ENCODE measurements at places on chromosomes 16 and 17.

DNA sequence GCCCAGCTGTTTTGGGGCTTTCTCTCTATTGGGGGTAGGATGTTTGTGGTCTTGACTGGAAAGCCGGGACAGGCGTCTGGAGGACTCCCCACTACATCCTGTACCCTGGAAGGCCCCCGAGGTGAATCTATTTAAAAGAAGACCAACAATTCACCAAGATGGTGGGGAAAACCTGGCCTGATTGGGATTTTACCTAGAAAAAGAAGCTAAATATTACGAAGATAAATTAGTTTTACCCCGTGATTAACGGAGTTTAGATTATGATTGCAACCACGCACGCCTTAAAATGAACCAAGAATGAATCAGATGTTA, 779 bp upstream of the CCDC102A start:
- no peak for DNase-seq

GRCh38 chr17:20944014-20944865, 98.6 kb downstream of the USP22 start:
- peak; percentile 21 for DNase-seq

GRCh38 chr16:54405478-54405877, 118.9 kb upstream of the IRX3 start:
- DNase-seq, result no peak

DNA sequence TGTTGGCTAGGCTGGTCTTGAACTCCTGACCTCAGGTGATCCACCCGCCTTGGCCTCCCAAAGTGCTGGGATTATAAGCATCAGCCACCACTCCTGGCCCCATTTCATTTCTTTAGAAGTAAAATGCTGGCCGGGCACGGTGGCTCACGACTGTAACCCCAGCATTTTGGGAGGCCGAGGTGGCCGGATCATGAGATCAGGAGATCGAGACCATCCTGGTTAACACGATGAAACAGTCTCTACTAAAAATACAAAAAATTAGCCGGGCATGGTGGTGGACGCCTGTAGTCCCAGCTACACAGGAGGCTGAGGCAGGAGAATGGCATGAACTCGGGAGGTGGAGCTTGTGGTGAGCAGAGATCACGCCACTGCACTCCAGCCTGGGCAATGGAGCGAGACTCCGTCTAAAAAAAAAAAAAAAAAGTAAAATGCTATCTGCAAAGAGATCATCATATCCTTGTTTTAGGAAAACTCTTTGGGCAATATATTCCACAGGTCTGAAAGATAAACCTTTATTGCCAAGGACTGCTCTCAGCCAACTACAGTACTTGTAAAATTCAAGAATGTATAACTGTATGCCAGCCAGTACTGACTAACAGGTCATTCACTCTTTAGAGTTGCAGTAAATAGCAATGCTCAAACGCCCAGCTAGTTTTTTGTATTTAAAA, 3.8 kb downstream of the GJC1 start:
- DNase-seq, result no peak

- no peak for DNase-seq
Measured at GRCh38 chr16:22008215-22009059, 526 bp downstream of the MOSMO start.

- DNase-seq, result no peak
Measured at GRCh38 chr16:69298261-69298660, 12.9 kb upstream of the VPS4A start.

- no peak for DNase-seq
Measured at GRCh38 chr16:82011199-82011641, at the start of gene SDR42E1. SDR42E1 (minus strand) TSS chr16:82011470; CDS start chr16:82000858, 10,612 bp downstream.

- DNase-seq, result no peak
Measured at GRCh38 chr17:16980813-16981731, 9.2 kb upstream of the TNFRSF13B start.

DNA sequence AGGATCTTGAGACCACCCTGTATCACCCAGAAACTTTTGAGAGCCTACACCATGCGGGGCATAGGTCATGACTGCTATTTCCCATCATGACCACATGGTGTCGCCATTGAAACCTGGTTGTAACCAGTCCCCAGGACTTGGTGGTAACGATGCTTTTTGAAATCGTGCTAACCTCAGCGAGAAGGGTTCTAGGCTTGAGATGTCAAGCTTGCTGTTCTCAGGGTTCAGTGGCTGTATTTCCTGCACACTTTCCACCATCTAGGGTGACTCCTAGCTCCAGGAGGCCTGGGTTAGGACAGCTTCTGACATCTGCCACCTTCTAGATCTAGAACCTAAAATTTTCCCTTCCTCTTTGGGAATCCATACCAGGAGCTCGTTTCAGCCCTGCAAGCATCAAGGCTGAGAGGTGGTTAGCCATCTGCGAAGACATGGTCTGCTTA, 13.0 kb upstream of the SPNS3 start:
- peak; percentile 80 for DNase-seq

DNA sequence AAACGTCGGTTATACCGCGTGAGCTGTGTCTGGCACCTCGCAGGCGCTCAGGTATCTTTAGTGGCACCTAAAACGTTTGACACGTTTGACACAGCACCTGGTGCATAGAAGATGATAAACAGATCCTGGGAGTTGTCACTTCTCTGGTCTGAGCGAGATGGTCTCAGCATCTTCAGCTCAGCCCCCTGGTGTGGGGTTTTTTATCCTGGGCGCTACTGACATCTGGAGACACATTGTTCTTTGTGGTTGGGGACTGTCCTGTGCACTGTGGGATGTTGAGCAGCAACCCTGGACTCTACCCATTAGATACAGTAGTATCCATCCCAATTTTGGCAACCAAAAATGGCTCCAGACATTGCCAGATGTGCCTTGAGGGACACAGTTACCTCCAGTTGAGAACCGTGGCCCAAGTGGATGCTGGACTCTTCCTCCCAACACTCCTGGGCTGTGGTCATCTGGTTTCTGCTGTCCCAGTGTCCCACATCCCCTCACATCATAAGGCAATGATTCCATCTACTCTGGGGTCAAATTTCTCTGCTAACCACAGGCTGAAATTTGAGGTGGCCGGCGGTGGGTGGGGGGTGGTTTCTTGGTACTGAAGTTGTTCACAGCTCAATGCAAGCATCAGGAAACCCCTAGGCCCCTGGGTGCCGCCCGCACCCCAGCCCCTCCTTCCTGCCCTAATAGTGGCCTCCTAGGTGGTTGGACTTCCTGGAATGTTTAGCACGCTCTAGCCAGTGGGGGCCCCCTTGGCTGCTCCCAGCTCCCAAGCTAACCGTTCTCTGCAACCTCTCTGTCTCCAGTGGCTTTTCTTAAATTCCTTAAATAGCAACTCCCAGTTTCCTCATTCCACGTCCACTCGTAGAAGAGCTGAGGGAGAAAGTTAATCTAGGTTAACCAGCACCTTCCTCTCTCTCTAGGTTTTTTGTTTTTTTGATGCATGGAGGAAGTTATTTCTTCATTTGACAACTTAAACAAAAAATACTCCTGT, 124.8 kb downstream of the ABCC1 start:
- DNase-seq, result peak; percentile 38

DNA sequence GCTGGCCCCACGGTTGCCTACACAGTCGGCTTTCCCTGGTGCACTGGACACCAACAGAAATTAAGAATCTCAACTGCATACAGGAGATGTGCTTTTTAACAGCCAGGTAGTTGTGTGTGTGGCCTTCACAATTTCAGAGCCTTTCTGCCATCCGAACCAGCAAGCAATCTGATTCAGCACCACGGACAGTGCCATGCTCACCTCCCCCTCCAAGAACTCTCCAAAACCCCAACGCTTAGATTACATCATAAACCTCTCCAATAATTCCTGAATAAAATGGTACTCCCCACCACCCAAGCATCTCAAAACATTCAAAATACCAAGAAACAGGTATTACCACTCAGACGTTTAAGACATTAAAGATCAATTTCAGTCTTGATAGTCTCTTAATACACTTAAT, 31.8 kb downstream of the USP7 start:
- peak; percentile 59 for DNase-seq

DNA sequence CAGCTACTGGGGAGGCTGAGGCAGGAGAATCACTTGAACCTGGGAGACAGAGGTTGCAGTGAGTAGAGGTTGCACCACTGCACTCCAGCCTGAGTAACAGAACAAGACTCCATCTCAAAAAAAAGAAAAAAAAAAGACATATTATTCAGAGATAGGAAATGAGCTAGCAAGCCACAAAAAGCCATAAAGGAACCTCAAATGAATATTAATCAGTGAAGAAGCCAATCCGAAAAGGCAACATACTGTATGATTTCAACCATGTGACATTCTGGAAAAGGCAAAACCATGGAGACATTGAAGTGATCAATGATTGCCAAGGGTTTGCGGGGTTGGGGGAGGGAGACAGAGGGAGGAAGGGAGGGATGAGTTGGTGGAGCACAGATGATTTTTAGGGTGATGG, 8.4 kb upstream of the EXOC7 start:
- no peak for DNase-seq

- DNase-seq, result no peak
Measured at GRCh38 chr16:12833926-12834325, 30.2 kb upstream of the CPPED1 start.

GRCh38 chr16:17038415-17038814, 432.3 kb downstream of the XYLT1 start:
- no peak for DNase-seq

DNA sequence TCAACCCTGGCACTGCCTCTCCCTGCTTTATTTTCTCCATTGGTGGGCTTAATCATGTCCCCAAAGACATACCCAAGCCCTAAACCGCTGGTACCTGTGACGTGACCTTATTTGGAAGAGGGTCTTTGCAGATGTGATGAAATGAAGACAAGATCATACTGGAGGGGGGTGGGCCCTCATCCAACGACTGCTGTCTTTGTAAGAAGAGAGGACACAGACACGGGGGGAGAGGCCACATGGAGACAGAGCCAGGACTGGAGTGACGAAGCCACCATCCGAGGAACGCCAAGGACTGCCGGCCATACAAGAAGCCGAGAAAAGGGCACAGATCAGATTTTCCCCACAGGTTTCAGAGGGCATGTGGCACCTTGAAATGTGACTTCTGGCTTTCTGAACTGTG, 62.5 kb downstream of the C16orf95 start:
- no peak for DNase-seq

DNA sequence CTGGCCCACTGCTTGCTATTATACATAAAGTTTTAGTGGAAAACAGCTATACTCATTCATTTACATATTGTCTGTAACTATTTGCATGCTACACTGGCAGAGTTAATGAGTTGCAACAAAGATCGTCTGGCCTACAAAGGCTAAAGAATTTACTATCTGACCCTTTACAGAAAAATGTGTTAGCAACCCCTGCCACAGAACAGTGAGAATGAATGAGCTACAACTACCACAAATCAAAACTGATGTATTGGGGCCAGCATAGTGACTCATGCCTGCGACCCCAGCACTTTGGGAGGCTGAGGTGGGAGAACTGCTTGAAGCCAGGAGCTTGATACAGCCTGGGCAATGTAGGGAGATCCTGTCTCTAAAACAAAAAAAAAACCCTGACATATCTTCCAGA, 92.7 kb downstream of the MYH11 start:
- no peak for DNase-seq

- peak; percentile 2 for DNase-seq
Measured at GRCh38 chr17:3447625-3448024, 14.0 kb upstream of the OR1E2 start.

DNA sequence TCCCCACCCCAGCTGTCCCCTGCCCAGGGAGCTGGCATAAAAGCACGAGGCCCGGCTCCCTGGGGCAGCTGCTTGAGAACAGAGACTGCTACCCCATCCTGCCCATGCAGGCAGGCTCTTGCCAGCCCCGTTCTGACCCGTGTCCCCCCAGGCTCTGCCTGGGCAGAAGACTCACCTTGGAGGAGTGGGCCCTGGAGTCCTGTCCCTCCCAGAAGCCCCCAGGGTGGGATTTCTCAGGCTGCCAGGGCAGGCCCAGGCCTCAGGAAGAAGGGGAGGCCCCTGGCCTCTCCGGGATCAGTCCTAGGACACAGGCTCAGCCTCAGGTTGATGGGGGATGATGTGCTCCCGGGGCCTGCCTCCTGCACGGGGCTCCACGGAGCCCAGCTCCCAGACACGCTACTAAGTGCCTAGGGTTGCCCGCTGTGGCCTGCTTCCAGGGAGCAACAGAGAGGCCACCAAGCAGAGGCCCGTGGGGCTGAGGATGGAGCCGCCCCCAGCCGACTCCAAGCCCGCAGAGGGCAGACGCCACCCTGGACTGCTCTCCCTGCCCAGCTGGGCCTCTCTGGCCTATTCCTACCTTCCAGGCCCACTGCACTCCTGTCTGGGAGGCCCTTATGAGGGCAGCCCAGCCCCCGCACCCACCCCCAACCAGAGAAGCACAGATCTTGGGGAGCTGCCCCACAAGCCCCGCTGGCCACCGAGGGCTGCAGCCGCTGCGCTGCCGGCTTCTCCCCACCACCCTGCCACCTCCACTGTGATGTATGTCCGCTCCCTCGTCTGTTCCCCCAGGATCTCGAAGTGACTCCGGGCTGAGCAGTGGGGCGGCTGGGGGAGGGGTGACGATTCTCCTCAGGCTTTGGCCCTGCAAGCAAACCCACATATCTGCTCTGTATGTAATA, 1.7 kb downstream of the NME3 start:
- no peak for DNase-seq

DNA sequence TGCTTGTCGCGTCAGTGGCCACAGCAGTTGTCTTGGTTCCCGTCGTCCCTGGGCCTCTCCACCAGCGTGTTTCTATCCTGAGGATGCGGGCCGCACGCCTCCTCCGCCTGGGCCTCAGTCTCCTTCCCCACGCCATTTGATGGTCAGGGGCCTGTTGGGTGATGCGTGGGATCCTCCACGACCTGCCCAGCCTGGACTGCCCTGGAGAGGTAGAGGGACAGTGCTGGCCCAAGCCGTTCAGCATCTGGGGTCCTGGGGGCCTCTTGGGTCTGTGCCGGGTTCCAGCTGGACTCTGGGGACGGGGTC, 20.3 kb downstream of the GSE1 start:
- DNase-seq, result no peak
